Neuronal stem cell (in vitro differentiated cells): ENCODE measurements at places on chromosomes 12 and 14.

DNA sequence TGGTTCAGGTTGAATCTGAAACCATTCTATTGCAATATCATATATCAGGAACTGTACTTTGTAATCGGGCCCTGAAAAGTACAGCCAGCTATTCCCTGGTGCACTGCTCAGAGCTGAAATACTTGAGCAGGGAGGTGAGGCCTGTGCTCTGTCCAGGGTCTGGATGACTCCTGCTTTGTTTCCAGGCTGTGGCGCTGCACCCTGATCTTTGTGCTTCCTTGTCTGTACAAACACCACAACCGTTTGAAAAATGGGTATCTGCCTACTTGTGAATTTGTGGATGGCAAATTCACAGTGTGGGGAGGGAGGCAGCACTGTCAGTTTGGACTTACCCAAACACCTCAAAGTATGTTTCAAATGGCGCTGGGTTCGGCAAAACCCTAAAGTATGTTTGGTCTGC, 155.4 kb upstream of the FAR2 start:
- DNase-seq, result no peak

- DNase-seq, result no peak
Measured at GRCh38 chr14:103143506-103143905, 20.2 kb downstream of the TNFAIP2 start.

GRCh38 chr14:32022938-32023466, 54.1 kb upstream of the ARHGAP5 start:
- no peak for DNase-seq

GRCh38 chr12:80485222-80485987, 41.4 kb downstream of the PTPRQ start:
- no peak for DNase-seq

DNA sequence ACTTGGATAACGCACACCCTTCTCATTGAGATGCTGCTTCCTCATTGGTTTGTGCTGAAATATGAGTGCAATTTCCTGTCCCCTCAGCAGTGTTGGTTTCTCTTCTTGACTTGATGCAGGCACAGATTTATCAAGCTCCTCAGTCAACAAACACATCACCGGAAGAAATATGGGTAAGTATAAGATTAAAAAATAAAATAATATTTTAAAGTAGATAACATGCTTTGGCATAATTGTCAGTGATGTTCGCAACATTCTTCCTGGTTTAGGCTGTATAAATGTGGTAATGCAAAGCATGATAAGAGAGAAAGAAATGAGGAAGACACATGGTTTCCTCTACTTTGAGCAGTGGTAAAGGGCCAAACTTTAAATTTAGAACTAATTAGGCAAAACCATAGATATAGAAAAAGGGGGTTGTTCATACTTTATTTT, at the start of gene GPR65:
TSS of gene GPR65 (plus strand) at position 86 of the 432 bp plus-strand sequence. CDS start 5,713 bp downstream, outside the sequence.
- no peak for DNase-seq

DNA sequence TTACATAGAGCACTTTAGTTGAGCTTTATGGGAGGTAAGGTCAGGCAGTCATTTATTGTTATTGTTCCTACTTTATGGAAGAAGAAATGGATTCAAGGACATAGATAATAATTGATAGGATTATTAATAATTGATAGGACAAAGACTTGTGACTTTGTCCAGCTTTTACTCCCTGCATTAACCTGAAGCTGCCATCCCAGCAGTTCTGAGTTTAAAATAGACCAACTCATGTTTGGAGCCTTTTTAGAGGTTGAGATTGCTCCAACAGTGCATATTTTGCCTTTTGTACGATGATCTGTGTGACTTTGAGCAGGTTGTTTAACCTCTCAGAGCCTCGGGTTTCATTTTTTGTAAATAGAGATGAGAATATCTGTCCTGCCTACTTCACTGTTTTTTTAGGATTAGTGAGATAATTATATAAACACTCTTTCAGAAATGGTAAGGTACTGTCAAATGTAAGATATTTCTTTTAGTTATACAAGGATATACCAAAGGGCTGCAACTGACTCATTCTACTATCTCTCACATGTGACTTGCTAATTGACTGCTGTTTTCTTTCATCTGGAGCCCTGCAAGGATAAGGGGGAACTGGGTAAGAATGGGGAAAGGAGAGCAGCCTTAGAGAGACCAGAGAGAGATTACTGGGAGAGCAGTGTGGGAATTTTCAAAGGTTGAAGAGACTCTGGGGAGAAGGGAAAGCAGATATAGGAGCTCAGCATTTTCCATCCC, 15.3 kb downstream of the WDR20 start:
- DNase-seq, result peak; percentile 11

- no peak for DNase-seq
Measured at GRCh38 chr14:106203438-106203837, 677.1 kb downstream of the TMEM121 start.

DNA sequence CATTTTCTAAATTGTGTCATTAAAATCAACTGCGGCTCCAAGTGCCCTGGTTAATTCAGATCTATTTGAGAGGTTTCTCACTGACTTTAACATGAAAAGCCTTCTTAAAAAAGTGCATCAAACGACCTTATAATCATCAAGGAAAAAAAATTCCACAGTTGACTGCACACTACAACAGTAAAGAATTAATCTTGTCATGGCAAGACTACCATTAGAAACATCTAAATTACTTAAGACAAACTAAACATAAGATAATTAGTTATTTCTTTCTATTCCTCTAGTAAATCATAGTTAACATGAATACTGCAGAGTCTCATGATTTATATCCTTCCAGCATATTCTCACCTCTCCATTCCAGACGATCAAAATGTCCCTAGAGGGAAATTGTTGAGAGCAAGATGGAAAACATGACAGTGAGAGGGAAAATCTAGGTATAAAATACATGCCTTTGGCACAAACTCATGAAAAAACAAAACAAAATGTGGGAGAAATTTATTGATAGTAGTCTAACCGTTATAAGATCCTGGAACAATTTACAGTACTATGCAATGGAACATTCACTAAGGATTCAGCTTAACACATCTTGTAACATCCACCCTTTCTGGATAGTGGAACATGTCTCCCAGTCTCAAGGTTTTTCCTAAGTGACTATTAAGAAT, 112.5 kb downstream of the PRKD1 start:
- DNase-seq, result no peak

GRCh38 chr12:116879509-116880212, 1.6 kb downstream of the HRK start:
- no peak for DNase-seq

GRCh38 chr12:54590978-54591591, 2.6 kb upstream of the PPP1R1A start:
- no peak for DNase-seq

GRCh38 chr12:93136253-93137055, 207.4 kb upstream of the EEA1 start:
- no peak for DNase-seq

DNA sequence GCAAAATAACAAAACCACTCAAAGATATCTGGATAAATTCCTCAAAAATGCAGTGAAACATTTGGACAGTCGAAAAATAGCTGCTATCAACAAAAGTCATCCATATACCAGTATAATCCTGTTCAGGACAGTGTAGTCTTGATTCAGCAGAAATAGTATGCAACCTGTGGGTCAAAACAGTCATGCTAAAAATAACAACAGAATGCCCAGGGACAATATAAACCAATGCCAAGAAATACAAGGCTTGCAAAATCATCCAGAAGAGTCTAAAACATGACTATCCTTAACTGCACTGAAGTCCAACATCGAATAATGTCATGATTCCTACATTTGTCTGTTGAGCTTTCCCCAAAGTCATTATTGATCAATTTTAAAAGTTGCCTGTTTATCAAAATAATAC, 425.9 kb downstream of the FSCB start:
- DNase-seq, result no peak

DNA sequence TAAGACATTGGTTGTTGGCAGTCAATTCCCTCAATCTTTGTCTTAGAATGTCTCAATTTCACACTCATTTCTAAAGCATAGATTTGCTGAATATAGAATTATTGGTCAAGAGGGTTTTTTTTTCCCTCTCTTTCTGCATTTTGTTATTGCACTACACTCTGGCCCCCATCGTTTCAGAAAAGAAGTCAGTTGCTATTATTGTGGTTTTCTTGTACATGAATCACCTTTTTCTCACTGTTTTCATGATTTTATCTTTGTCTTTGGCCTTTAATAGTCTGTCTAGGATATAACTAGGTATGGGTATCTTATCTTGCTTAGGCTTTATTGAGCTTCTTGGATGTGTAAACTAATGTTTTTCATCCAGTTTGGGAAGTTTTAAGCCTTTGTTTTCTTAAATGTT, 194.3 kb upstream of the DAAM1 start:
- DNase-seq, result no peak

- no peak for DNase-seq
Measured at GRCh38 chr14:70919774-70920173, 12.5 kb downstream of the PCNX1 start.

- DNase-seq, result no peak
Measured at GRCh38 chr12:95718006-95718431, 72.5 kb downstream of the NTN4 start.

DNA sequence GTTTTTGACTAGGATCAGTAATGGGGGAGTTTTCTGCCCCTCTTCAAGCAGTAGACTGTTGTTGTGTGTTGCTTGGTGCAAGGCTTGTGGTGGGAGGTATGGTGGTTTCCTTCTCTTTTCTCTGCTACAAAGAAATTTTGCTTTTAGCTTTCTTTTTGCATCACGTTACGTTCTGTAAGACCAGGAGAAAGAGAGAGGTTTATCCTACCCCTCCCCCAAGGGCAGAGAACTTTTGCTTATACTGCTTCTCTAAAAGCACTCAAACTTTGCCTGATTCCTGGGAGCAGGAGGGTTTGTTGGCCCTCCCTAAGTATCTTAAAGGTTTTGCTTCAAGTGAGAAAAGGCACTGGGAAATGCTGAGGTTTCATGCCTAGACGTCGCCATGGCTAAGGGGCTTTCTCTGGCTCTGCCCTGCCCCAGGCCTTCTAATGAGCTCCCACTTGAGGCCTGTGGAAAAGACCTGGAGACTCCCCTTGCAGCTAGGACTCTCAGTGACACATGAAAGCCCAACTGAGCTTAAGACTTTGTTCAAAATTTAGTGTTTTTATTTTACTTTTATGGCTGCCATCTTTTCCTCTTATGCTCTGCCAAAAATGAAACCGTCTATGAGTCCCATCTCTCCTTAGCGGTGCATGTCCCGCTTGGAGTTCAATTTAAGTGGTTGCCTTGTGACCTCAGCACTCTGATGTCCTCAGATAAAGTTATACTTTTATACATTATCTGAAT, 49.2 kb downstream of the EIF2S3B start:
- no peak for DNase-seq

GRCh38 chr12:5036031-5036430, 7.6 kb upstream of the KCNA5 start:
- no peak for DNase-seq

DNA sequence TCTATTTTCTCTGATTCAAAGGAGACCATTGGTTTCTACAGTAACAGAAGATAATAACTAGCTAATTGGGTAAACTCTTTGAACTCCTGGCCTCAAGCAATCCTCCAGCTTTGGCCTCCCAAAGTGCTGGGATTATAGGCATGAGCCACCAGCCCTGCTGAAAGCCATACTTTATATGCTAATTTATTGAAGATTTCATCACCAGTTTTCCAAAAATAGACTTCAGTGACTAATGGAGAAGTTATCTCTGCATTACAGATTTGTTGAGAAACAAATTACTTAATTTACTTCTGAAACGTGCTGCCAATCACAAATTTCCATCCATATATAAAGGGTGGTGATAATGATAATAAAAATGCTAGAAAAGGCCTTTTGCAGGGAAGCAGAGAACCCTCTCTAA, 1758.1 kb upstream of the SEL1L start:
- no peak for DNase-seq

- DNase-seq, result no peak
Measured at GRCh38 chr14:85479306-85479705, 50.6 kb upstream of the FLRT2 start.

- no peak for DNase-seq
Measured at GRCh38 chr14:89625731-89626232, 208.7 kb upstream of the FOXN3 start.

DNA sequence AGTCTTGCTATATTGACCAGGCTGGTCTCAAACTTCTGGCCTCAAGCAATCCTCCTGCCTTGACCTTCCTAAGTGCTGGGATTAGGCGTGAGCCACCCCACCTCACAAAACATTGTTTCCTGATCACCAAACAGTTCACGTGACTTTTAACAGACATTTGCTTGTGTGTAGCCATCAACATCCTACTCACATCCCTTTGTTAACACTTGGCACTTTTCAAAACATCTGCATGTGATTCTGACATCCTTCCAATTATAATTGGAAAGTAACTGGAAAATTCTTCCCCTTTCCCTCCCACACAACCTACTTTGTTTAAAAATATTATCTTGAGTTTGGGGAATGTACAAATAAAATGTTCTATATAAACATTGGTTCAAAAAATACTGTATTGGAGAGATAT, 317.9 kb downstream of the PCNX1 start:
- DNase-seq, result no peak

GRCh38 chr14:23299211-23299957, 3.3 kb downstream of the PPP1R3E start:
- DNase-seq, result no peak

- DNase-seq, result no peak
Measured at GRCh38 chr14:50812180-50812579, 18.8 kb downstream of the NIN start.

- DNase-seq, result no peak
Measured at GRCh38 chr14:93014058-93015023, 91.4 kb downstream of the CHGA start.

DNA sequence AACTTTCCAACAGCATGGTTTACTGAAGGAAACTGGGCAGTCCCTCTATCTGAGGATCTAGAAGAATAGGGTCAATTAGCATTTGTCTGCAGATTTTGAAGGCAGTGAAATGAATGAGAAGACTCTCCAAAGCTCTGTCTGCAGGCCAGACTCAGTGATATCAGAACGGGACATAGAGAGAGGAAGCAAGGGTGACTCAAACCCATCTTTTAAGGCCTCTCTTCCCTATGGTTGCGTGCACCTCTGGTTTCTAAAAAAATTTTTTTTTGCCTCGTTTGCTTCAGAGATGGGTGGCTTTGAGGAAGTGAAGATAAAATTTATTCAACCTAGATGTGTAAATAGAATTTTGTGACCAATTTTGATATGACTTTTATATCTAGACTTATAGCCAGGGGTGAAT, 71.9 kb upstream of the HOXC13 start:
- no peak for DNase-seq

GRCh38 chr12:123410041-123410412, 26.1 kb downstream of the KMT5A start:
- DNase-seq, result no peak

GRCh38 chr12:118375348-118375747, 1.0 kb upstream of the SUDS3 start:
- no peak for DNase-seq

DNA sequence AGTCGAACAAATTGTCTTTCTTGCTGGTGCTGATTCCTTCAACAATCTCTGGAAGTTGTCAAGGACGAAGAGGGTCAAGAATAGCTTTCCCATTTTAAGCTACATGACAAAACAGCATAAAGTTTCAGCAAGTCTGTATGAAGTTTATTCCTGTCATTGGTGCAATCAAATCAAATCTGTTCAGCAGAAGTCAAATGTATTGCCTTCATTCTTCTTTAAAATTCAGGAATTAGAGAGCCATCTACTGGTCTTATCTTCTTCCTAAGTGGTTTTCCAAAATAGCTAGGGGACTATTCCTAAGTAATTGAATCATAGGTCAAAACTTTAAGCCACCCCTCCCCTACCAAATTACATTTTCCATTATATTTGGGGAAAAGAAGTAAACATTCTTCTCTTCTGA, 990.2 kb downstream of the GALC start:
- no peak for DNase-seq
